Activated CD4-positive, CD25-positive, alpha-beta regulatory T cell treated with anti-CD3 and anti-CD28 coated beads, Interleukin-2, amount 50 U/mL, for 16 hours (primary cell): ENCODE measurements at places on chromosomes 3 and 15.
A peak's percentile ranks its signal among the peaks of the same experiment; 100 is the strongest.

DNA sequence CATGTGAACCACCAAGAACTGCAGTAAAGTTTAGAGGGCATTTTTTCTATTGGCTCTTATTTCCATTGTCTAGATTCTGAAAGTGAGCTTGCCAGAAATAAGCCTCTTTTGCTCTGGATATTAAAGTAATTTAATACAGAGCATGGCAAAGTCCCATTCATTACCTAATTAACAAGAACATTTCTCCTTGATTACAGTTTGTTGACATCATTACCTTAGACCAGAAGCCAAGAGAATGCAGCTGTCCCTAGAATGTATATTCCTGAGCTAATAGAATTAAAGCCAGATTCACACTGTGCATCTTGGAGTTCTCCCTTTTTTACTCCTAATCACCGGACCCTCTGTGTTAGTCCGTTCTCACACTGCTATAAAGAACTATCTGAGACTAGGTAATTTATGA, 46.4 kb upstream of the TM4SF4 start:
- DNase-seq, result no peak

- no peak for DNase-seq
Observed at GRCh38 chr15:29959384-29960137, 123.2 kb upstream of the GOLGA8J start.

DNA sequence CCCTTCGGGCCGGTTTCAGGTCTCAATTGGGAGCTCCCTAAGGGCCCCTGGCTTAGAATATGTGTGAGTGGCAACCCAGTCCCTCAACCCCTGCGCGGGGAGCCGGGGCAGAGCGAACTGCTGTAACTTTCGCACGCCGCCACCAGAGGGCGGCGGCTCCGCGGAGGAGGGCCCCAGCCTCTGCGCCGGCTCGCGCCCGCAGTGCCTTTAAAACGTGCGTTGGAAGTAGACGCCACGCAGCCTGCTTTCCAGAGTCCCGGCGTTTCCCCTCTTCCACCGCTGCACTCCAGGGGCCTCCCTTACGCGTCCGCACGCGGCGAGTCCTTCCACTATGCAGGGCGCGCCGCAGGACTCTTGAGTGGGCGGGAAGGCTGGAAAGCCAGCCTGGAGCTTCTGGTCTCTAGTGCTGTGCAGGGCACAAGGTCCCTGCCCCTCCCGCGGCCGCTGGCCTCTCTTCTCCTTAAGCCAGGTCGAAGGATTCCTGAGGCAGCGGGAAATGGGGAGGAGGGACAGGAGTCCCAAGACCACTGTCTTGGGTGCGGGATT, 23.7 kb upstream of the RNU6-1 start:
- peak; percentile 41 for DNase-seq

- DNase-seq, result no peak
Observed at GRCh38 chr3:159366476-159366875, 564.6 kb downstream of the MFSD1 start.

DNA sequence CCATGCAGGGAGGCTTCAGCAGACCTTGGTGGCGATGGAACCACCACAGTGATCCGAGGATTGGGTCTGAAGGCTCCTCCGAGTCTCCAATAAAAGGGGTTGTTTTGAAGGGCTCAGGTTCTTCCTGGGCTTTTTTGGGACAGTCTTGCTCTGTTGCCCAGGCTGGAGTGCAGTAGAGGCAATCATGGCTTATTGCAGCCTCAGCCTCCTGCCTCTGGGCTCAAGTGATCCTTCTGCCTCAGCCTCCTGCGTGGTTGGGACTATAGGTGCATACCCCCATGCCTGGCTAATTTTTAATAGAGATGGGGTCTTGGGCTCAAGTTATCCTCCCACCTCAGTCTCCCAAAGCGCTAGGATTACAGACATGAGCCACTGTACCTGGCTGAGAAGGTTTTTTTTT, 84.8 kb downstream of the IGF1R start:
- no peak for DNase-seq

GRCh38 chr3:16429086-16429485, 84.4 kb downstream of the RFTN1 start:
- no peak for DNase-seq

DNA sequence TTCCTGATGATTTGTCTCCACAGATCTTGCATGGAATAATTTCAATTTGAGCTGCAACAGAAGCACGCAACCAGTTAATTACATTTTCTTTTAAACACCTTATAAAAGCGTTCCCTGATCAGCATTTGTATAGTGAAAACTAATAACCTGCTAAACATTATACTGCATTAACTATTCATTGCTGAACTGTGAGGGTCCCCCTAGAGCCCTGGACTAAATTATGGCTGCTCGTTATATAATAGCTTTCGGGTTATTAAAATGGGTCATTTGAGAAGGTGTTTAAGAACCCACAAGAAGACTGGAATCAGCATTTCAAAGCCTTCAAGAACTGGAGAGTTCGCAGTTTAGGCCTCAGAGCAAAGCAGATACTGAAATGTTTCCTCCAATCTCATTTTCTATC, 52.9 kb upstream of the ICE2 start:
- no peak for DNase-seq

- DNase-seq, result no peak
Observed at GRCh38 chr15:59522988-59523461, 85.0 kb downstream of the FAM81A start.

DNA sequence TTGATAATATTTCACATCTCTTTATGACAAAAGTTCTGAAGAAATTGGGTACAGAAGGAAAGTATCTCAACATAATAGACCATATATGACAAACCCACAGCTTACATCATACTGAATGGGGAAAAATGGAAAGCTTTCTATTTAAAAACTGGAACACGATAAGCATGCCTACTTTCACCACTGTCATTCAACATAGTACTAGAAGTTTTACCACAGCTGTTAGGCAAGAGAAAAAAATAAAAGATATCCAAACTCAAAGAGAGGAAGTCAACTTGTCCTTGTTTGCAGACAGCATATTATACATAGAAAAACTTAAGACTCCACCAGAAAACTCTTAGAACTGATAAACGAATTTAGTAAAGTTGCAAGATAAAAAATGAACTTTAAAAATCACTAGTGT, 40.3 kb downstream of the COPS2 start:
- no peak for DNase-seq

DNA sequence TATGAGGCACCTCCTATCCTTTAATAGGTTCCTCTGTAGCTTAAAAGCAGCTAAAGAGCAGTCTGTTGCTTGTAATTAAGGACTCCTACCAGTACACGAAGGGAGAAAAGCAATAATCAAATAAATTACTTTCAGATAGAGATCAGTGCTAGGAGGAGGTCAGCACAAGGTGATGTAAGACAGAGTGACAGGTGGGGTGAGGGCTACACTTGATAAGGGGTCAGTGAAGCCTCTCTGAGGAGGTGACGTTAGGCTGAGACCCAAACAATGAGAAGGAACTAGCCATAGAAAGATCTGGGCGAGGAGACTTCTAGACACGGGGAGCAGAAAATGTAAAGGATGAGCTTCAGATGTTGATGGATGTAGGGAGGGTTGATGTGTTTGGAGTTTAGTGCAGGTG, 57.7 kb upstream of the BLM start:
- DNase-seq, result no peak

- DNase-seq, result no peak
Observed at GRCh38 chr3:162764808-162765071, 1268.1 kb downstream of the OTOL1 start.

GRCh38 chr15:70111203-70112073, 13.7 kb upstream of the TLE3 start:
- no peak for DNase-seq

DNA sequence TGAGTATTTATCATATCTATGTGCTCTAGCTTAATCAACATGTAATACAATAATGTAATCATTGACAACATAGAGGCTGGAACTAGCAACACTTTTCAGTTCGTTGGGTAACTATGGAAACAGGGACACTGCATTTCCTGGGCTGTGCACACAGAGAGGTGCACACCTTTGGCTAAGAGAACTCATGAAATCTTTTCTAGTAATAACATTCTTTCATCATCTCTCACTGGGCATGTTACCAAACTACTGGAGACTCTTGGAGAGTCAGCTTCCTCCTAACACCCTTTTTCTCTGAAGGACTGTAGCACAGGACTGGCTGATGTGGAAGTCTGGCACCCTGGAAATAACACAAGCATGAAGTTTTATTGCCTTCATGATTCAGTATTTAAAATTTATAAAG, 135.6 kb downstream of the KCNMB2 start:
- DNase-seq, result no peak

GRCh38 chr3:62676689-62677271, 198.4 kb downstream of the CADPS start:
- DNase-seq, result no peak

- DNase-seq, result no peak
Observed at GRCh38 chr3:151087648-151088047, 2.2 kb downstream of the MED12L start.

DNA sequence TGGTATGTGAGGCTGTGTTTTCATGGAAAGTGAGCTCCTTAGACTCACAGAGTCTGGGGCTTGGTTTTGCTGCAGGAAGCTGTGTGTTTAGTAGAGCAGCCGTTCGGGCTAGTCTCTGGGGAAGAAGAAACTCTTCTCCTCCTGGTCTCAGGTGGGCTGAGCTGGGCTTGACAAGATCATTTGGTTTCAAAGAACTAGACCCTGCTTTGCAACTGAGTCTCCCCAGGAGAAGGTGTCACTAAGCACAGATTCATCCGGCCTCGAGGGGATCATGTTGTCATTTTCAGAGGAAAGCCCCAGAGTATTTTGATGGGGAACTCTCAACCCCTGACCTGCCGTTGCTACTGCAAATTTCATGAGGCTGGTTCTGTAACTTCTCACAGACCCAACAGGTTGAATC, 188.5 kb downstream of the FAM43A start:
- no peak for DNase-seq

DNA sequence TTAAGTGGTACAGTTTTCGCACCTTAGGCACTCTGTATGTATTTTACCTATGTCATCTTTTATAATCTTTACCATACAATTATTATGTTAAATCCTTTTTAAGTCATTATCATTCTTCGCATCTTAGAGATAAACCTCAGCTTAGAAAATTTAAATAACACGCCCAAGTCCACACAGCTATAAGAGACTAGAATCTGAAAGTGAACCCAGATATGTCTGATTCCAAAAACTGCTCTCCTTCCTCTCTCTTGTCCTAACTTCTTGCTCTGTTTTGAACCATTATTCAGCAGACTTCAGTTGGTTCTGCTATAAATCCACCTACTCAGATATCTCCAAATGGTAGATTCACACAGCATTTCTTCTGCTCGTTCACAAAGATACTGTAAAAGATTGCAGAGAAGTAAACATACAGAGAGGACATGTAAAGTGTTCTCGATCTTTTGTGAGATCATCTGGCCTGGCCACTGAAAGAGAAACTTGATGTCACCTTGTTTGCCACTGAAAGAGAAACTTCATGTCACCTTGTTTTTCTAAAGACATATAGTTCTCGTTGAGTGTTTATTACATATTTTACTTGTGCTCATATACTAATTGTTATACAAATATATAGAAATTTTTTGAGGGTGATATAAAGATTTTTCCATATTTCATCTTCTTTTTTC, 533.2 kb downstream of the GRM7 start:
- no peak for DNase-seq

DNA sequence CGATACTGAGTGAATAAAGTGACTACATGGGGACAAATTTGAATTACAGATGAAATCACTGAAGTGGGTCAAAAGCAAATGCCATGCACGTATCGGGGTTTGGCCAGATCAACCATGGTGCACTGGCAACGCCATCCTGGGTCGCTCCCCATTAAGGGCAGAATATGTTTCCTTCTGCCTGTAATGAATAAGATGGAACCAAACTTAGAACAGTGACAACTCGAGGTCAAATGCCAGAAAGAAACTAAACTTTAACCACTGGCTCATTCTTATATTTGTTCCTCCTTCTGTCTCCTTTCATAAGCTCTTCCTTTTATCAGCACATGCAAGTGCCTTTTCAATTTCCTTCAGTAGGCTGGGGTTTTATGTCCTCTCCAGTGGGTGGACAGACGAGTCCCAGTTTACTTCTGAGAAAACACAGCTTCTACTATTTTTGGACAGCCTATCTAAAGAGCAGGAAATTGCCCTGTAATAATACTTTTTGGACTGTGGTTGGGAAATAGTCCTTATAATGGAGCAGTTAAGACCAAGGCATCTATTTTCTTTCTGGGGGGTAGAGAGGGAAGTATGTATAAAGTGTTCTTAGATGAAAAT, 61.4 kb downstream of the WHAMM start:
- no peak for DNase-seq

GRCh38 chr3:177385831-177386301, 188.6 kb upstream of the TBL1XR1 start:
- no peak for DNase-seq

DNA sequence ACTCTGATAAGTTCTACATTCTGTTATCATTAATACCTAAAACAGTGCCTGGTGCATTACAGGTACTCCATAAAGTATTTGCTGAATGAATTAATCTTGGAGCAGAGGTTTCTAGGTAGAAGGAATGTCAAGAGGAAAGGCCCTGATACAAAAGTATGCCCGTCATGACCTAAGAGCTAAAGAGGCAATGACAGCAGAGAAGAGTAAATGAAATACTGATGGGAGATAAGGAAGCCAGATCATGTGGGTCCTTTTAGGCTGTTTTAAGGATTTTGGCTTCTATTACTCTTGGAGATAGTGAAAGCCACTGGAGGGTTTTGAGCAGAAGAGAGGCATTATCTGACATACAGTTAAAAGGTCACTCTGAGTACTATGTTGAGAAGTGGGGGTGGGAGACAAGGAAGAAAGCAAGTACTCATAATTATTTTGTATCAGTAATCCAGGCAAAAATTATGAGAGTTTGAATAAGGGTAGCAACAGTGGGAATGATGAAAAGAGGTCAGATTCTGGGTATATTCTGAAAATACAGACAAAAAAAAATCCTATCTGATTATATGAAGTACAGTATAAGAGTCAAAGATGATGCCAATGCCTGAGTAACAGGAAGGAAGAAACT, 48.3 kb downstream of the DENND4A start:
- DNase-seq, result no peak

DNA sequence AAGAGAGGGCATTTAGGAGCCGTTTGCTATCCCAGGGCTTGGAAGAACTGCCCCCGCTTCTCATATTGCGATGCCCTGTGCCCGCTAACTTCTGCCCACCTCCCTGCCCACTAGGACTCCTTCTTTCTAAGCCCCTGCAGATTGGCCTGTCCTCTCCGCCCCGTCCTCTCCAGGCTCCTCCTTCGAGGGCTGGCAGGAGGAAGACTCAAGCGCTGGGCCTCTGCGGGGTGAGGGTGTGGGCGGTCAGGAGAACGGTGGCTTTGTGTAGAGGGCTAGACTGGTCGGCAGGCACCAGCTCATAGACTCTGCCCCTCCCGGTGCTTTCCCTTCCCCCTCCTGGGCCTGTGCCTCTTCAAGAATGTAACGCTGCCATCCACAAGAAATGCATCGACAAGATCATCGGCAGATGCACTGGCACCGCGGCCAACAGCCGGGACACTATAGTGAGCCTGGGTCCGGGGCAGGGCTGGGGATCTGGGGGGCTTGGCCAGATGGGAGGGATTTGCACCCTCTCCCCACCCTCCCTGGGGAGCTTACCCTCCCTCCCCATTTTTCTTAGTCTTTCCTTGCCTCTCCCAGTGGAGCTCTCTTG, 21.9 kb downstream of the PRKCD start:
- DNase-seq, result no peak
